ENCODE measurements at places on chromosomes 4 and X.

GRCh38 chr4:184215709-184216328 is 1.9 kb downstream of the ENPP6 start:
- no peak for DNase-seq

- DNase-seq, result no peak
Measured at GRCh38 chrX:150907474-150907873, 9.0 kb upstream of the CD99L2 start.

DNA sequence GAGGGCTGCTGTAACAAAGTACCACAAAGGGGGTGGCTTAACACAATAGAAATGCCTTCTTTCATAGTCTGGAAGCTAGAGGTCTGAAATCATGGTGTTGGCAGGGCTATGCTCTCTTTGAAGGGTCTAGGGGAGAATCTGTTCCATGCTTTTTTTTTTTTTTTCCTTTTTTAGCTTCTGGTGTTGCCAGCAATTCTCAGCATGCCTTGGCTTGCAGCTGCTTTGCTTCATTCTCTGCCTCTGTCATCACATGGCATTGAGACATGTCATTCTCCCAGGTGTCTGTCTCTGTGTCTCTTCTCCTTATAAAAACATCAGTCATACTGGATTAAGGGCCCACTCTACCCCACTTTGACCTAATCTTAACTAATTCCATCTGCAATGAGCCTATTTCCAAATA is 78.6 kb upstream of the BOD1L1 start:
- no peak for DNase-seq

GRCh38 chrX:1330605-1331004 is 6.0 kb upstream of the IL3RA start:
- DNase-seq, result peak; percentile 40

DNA sequence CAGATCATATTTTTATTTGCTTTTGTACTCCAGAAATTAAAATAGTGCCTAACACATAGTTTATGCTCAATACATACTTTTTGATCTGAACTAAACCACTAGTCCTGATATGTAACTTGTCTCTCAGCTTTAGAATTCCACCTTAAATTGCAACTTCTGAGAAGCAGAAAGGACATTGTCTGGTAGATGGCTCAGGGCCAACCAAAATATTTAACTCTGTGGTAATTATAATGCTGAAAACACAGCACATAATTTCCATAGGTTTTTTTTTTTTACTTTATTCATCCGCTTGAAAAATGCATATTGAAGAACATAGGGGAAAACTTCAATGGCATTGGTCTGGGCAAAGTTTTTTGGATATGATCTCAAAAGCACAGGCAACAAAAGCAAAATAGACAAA is 59.3 kb downstream of the AREG start:
- no peak for DNase-seq

- DNase-seq, result no peak
Measured at GRCh38 chr4:4865705-4866123, 6.2 kb downstream of the MSX1 start.

GRCh38 chr4:67152976-67153375 is 392.3 kb downstream of the CENPC start:
- DNase-seq, result no peak

All from B cell (primary cell).